Activated CD4-positive, alpha-beta T cell treated with anti-CD3 and anti-CD28 coated beads for 4 hours (primary cell): ENCODE measurements at places on chromosomes 2 and 18.

DNA sequence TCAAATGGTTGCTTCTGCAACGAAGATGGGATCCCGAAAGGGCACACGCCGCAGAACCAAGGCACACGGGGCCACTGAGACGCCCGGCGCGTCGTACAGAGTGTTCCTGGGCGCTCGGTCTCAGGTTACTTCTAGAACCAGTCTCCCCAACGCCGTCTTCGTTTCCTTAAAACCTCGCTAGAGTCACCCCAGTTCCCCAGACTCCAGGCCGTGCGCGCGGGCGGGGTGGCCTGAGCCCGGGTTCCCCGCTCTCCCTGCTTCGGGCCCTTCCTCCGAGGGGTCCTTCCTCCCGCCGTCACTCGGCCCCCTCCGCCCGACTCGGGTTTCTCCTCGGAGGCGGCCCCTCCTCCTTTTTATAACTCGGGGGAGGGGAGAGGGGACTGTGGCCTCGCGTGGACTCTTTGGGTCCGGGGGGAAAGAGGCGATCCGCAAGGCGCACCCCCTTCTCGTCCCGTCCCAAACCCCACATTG, 774 bp upstream of the FZD7 start:
- DNase-seq, result peak; percentile 30

DNA sequence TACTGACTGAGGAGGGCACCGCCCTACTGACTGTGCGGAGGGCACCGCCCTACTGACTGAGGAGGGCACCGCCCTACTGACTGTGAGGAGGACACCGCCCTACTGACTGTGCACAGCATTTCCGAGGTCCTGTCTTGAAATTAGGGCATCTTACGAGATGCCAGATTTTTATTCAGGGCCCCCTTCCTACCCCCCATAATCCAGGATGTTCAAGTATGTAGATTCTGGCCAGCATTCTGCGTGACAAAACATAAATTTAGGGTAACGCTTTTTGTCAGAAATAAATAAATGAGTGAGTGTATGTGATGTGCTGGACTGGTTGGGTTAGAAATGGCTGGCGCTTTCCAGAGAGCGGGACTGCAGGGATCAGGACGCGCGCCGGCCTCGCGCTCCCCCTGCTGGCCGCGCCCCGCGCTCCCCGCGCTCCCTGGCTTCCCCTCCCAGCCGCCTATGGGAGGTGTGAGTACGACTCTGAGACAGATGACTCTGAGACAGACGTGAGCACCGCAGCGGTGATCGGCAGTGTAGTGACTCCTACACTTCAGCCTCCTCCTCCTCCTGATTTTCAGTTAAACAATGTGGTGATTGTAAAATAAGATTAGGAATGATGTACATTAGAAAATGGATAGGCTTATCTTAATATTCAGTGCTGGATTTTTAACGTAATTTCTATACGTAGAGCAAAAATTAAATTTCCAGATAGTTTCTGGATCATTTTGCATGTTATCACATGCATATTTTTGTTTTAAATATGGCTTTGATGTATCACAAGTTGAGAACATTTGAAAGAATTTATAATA, 149.2 kb upstream of the NFATC1 start:
- DNase-seq, result peak; percentile 61

DNA sequence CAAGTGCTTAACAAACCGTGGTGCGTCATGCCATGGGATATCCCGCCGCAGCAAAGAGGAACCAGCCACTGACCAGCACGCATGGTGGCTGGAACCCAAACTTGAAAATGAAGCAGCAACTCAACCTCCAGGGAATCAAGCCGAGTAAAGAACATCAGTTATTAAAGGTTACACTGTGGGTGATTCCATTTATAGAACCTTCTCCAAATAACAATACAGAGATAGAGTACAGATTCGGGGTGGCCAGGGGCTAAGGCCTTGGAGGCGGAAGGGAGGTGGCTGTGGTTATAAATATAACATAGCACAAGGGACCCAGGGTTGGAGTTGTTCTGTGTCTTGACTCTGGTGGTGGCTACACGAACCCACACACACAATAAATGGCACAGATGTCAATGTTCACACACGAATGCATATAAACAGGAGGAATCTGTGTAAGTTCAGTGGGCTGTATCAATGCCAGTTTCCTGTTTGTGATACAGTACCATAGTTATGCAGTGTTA, 123.1 kb downstream of the EIPR1 start:
- no peak for DNase-seq

DNA sequence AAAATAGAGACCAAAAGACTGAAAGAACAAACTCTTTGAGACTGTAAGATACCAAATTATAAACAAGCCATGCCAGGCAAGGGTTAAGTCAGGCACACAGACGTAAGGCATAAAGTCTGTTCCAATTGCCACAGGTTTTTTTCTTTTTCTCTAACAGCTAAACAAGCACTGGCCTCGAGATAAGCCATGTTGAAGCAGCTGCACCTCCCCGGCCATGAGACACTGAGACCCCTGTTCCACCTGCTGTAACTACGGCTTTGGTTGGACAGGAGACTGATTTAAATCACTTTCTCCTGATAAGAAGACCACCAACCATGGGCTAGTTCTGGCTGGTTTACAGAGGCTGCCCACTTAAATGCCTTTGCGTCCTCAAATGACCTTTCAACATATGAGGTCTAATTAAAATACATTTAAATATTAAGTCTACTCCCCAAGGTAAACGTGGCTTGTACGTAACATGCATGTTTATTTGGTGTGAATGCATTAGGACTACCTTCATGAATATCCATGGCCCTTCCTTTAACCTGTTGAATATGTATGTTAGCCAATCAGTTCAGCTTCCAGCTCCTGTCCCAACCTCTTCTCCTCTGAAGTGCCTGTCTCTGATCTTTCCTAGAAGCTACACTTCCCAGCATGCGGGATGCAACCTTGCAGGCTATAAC, 117.2 kb downstream of the CMPK2 start:
- no peak for DNase-seq

DNA sequence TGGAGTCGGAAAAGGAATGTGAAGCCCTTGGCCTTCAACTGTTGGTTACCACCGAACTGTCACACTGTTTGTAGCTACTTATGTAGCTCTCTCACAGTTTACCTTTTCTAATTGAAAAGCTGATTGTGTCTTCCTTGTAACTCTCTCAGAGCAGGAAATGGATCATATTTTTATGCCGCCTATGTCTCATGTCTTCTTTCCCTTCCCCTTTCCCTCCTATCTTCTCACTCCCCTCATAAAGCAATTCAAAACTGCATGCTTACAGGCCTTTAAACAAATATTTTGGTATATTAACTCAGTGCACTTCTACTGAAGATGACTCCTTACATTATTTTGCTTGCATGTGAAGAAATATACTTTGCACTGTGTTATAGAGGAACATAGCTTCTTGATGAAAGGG, 6.0 kb downstream of the SLC39A10 start:
- no peak for DNase-seq

DNA sequence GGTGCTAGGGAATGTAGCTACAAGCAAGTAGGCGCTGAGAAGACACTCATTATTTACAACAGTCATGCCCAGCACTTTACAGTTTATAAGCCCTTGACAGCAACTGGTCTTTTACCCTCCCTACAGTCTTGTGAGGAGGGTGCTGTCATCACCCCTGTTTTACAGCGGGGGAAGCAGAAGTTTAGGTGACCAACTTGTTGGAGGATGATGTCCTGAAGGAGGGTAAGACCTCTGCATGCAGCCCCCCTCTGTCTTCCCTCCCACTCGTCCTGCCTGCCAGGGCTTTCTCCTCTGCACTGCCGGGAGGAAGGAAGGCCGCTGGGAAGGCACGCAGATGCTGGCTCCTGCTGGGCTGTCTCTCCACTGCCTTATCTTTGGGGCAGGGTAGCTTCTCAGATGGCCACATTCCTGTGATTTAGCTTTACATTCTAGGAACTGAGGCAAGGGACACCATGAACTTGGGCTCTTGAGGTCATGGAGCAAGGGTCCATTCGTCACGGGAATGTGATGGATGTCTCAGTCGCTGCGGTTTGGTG, 972 bp downstream of the IL1R1 start:
- no peak for DNase-seq

- no peak for DNase-seq
These were observed 18.8 kb downstream of the TGOLN2 start for GRCh38 chr2:85308896-85309555.

DNA sequence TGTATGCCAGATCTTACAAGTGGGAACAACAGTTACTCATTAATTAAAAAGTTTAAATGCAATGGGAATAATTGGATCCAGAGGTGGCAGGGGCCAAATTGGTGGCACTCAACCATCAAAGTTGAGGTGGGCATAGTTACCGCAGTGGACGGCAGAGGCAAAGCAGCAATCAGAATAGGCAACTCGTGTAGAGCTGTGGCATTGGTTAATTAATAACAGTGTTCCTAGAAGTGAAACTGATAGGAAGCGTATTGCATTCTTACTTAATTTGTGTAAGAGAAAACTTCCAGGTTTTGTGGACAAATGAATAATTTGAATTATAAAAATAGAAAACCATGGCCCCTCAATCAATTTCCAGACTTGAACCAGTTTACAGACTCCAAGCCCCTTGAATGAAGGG, 1068.2 kb upstream of the ACVR2A start:
- no peak for DNase-seq

DNA sequence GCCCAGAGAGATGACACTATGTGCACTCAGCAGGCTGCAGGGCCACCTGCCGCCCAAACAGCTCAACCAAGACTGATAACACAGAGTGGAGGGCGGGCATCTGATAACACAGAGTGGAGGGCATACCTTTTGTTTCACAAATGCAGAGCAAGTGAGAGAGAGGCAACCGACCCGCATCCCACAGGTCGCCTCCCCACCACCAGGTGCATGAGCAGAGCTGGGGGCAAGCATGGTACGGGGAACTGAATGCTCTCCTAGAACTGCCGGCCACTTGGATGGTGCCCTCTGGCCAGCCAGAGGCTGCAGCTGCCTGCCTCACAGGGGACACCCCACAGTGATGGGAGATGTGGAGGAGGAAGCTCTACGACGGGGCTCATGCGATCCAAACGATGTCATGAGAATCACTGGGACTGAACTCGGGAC, 49.5 kb downstream of the ANO7 start:
- no peak for DNase-seq

DNA sequence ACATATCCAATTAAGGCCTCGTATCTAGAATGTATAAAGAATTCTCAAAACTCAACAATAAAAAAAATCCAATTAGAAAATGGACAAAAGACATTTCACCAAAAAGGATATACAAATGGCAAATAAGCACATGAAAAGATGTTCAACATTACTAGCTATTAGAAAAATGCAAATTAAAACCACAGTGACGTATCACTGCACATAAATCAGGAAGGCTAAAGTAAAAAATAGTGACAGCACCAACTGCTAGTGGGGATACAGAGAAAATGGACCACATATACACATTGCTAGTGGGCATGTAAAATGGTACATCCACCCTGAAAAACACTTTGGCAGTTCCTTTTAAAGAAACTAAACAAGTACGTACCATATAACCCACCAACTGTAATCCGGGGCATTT, 59.7 kb downstream of the SMAD4 start:
- DNase-seq, result no peak

GRCh38 chr18:70732916-70733315, 444.1 kb downstream of the SOCS6 start:
- DNase-seq, result no peak

- DNase-seq, result no peak
These were observed 480.8 kb upstream of the KLHL29 start for GRCh38 chr2:22904126-22904684.

GRCh38 chr2:121086450-121086849, 198.6 kb downstream of the TFCP2L1 start:
- DNase-seq, result no peak

DNA sequence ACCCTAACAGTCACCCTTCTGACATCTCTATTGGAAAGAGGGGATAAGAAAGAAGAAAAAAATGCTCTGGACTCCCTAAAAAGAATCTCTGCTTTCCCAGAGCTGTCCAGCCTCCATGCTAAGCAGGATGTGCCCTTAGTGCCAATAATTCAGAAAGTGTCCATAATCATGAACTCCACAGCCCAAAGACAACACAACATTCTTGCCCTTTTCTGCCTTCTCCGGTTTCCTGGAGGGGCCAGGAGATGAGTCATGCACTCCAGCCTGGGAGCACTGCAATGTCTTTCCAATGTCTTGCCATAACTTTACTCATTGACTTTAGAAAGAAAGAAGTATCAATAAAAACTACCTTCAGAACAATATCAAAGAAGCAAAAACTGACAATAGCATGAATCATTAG, 44.0 kb downstream of the KLF7 start:
- DNase-seq, result no peak

DNA sequence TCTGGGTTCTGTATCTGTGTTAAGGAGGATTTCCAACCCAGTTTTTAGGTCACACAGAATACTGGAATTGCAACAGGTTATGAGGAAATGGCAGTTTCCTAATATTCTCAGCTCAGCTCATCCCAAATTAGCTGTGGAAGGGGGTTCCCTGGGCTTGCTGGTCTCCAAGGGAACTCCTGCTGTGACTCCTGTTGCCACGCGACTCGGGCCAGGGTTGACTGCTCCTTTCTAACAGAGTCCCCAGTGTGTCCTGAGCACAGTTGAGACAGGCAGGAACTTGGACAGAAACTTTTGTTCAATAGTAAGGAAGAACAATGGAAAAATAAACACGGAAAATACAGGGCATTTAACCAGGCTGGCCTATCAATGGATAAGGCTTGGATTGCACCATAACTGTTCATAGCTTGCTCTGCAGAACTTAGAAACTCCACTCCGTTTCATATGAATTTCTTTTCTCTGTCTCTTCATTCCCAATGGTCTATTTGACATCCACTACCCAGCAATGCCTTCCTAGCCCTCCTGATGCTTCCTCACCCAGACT, 3.8 kb upstream of the ROCK2 start:
- DNase-seq, result no peak

DNA sequence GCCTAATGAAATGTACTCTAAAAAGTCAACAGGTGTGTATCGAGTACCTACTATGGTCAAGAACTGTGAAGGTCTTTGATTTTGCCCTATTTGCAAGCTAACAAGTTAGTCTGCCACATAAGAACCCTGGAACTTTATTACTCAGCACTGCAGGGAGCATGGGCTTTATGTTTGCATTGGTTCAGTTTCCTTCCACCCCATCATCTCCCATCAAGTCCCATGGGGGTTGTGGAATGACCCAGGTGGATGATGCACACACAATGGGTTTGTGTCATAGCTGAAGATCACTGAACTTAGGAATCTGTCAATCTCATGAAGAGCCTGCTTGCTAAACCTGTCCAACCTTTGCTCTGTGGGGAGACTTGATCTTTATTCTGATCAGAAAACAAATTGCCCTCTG, 265.5 kb downstream of the RPRM start:
- DNase-seq, result no peak

DNA sequence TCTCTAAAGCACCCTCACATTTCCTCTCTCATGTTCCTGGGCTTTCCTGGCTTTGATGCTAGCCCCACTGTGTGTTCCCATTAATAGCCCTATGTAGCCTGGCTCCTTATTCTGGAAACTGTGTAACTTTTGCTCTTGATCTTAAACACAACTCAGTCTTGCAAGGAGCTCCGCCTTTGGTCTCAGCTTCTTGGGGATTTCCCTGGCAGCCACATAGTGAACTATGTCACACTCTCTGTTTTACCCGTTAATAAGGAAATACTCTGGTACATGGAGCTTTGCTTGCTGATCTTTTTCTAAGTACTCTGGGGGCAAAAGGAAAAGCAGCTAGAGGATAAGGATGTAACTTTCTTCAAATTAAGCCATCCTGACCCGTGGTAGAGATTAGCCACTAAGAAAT, 259.3 kb downstream of the NEDD4L start:
- peak; percentile 28 for DNase-seq
